Diencephalon (tissue), 1 donor: ENCODE measurements at places on chromosomes 5 and 9. TPM values are rescaled to one million over a fixed set of nuclear protein-coding genes. Genes with fewer than 3 reads are reported as not detected.

RNF44 gene
- 12.7 TPM for total RNA-seq

PCDHB11 gene
- total RNA-seq, result 14.8 TPM

GSN gene
- 45.4 TPM for total RNA-seq

OR1Q1 gene
- not detected for total RNA-seq

CBY3 gene
- total RNA-seq, result 0.46 TPM

RUSC2 gene
- 56.3 TPM for total RNA-seq

OGN gene
- total RNA-seq, result 11.8 TPM

NMUR2 gene
- total RNA-seq, result not detected

SPINK6 gene
- total RNA-seq, result not detected

ARHGEF37 gene
- 3.0 TPM for total RNA-seq

ADCY2 gene
- 32.3 TPM for total RNA-seq

DBH gene
- under 0.01 TPM for total RNA-seq

RNF183 gene
- total RNA-seq, result not detected

UAP1L1 gene
- total RNA-seq, result 0.69 TPM

NR5A1 gene
- total RNA-seq, result 0.69 TPM

THBS4 gene
- 11.8 TPM for total RNA-seq

WWC1 gene
- total RNA-seq, result 36.2 TPM

AFAP1L1 gene
- 5.5 TPM for total RNA-seq

PFN3 gene
- total RNA-seq, result not detected

CCDC192 gene
- total RNA-seq, result not detected

SH2D3C gene
- total RNA-seq, result 9.2 TPM

SUSD3 gene
- total RNA-seq, result 1.4 TPM

DMGDH gene
- 3.7 TPM for total RNA-seq

TAF11L10 gene
- not detected for total RNA-seq

DYNC2I2 gene
- 37.8 TPM for total RNA-seq

FABP6 gene
- total RNA-seq, result 14.8 TPM

SHISAL2B gene
- 0.92 TPM for total RNA-seq

LRRTM2 gene
- total RNA-seq, result 67.6 TPM

SPOCK1 gene
- total RNA-seq, result 53.3 TPM

RNF130 gene
- total RNA-seq, result 69.0 TPM

PHF24 gene
- 45.2 TPM for total RNA-seq

IL9 gene
- not detected for total RNA-seq

CMYA5 gene
- 1.8 TPM for total RNA-seq

C5orf58 gene
- total RNA-seq, result not detected

ARL14EPL gene
- not detected for total RNA-seq

ARAP3 gene
- total RNA-seq, result 4.8 TPM

NSG2 gene
- 655 TPM for total RNA-seq

ARHGEF39 gene
- 0.46 TPM for total RNA-seq

DDX4 gene
- total RNA-seq, result not detected

NR2F1-AS1 gene
- 82.4 TPM for total RNA-seq

WNT8A gene
- total RNA-seq, result 0.23 TPM

QSOX2 gene
- total RNA-seq, result 10.8 TPM

ZNF366 gene
- total RNA-seq, result 2.1 TPM

SNAPC3 gene
- 75.0 TPM for total RNA-seq

DNAJC21 gene
- 27.5 TPM for total RNA-seq

SLCO6A1 gene
- total RNA-seq, result not detected

SH3GL2 gene
- total RNA-seq, result 52.1 TPM

CA9 gene
- total RNA-seq, result 1.2 TPM

PCDHA11 gene
- 22.8 TPM for total RNA-seq

OR2V2 gene
- not detected for total RNA-seq

HMMR gene
- total RNA-seq, result 4.4 TPM

AMACR gene
- total RNA-seq, result 16.1 TPM

PCDHB4 gene
- total RNA-seq, result 5.3 TPM

GZMA gene
- not detected for total RNA-seq

FAF2 gene
- 42.7 TPM for total RNA-seq

GPX8 gene
- 4.2 TPM for total RNA-seq

PPP2R2B gene
- 134 TPM for total RNA-seq

KIF12 gene
- 0.92 TPM for total RNA-seq

BHMT2 gene
- 1.2 TPM for total RNA-seq

TAF11L5 gene
- not detected for total RNA-seq
